Esophagus mucosa (tissue), 1 donor: ENCODE measurements at places on chromosomes 1 and 21. TPM values are rescaled to one million over a fixed set of nuclear protein-coding genes. Genes with fewer than 3 reads are reported as not detected.
A peak's percentile ranks its signal among the peaks of the same experiment; 100 is the strongest.

TNFSF4 gene
- 0.12 TPM for total RNA-seq

GRCh38 chr1:6149597-6149996, 30.5 kb downstream of the CHD5 start:
- no peak for ATAC-seq

- ATAC-seq: no peak
These were observed 126.5 kb downstream of the RHOU start for GRCh38 chr1:228861832-228862180.

VCAM1 gene
- total RNA-seq: 1.0 TPM

LDLRAD1 gene
- 0.24 TPM for total RNA-seq

- no peak for ATAC-seq
These were observed 806 bp downstream of the DDOST start for GRCh38 chr1:20660363-20660762.

GRCh38 chr1:147636314-147636713, 34.0 kb downstream of the ACP6 start:
- no peak for ATAC-seq

LIN28A gene
- not detected for total RNA-seq

DNA sequence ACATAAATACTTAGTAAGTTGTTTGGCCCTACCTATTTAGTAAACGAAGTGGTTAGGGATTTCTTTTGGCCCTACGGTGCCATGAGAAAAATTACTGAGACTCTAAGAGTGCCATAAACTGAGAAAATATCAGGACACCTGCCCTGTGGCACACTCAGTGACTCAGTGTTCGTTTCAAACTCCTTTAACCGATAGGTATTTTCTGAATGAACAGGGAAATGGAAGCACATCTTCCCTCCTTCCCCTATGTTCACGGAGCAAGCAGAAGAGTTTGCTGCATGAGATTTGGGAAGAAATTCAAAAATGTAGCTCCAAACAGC, 134.2 kb downstream of the KAZN start:
- peak; percentile 6 for ATAC-seq

PEX14 gene
- 16.2 TPM for total RNA-seq

CD160 gene
- not detected for total RNA-seq

ZBTB37 gene
- total RNA-seq: 5.0 TPM

PLA2G2A gene
- total RNA-seq: 10.9 TPM

OR2G3 gene
- not detected for total RNA-seq

DNA sequence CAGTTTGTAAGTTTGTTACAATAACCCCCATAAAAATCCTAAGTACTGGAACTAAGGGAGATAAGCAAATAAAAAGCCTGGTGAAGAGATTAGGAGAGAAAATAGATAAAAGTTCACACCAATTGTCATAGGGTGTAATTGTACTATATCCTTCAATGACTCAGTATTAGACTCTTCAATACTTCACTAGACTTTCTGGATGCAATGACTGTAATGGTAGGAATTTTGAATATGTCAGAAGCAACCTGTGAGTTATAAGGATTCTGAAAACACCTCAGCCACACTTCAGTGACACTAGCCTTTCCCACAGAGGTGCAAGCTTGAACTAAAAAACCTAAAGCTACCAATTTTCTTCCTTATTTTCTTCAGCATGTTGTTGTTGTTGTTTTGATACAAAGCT, 147.9 kb downstream of the PTGER3 start:
- ATAC-seq: no peak
